ENCODE measurements at places on chromosomes 7 and 10.

- DNase-seq = no peak
These were observed 52.9 kb upstream of the NCAPG2 start for GRCh38 chr7:158757404-158757989.

GRCh38 chr10:123687758-123688157 lies 21.6 kb downstream of the GPR26 start:
- DNase-seq = no peak

DNA sequence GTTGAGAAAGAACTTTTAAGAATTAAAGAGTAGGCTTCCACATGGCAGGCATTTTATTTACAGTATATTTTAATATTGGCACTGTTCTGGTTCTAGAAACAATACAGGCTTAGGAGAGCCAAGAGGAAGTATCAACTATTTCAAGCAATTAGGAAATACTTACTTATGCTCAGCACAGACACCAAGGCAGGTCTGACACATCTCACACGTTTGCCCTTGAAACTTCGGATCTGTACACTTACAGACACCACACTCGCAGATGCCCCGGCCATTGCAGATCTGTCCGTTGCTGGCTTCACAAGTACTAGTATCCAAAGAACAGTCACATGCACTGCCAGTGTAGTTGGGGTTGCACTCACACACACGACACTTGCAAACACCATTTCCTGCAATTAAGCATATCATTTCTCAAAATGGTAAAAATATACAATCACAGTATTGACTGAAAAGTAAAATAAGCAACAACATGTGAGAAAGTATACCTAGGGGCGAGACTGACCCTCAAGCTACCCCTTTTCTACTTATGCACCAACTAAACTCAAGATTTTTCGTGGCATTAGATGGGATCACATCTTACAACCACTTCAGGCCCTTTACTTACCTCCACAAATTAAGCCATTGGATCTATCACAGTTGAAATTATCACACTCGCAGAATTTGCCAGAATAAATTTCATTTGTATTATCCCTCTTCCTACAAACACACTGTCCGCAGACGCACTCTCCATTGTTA lies 46.6 kb downstream of the ITGB1 start:
- no peak for DNase-seq

DNA sequence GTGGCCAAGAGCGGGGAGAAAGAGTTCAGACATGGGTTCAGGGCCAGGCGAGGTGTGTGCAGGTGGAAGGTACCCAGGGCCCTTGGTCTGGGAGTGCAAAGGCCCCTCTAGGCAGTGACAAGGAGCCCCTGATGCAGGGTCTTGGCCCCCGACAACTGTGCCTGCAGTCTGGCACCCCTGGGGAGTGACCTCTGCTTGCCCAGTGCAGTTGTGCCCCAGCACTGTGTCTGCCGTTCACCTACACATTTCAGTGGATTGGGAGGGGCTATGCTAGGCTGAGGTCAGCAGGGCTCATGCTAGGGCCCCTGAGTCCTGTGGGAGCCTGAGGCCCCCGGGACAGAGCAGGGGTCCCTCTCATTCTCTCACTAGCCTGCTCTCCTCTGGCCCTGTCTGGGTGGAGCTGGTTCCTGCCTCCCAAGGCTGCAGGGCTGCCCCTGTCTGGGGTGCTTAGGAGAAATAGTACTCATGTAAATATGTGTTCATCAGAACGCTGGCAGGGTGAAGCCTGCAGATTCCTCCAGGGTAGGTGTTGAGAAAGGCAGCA lies 550.4 kb downstream of the TCERG1L start:
- no peak for DNase-seq

DNA sequence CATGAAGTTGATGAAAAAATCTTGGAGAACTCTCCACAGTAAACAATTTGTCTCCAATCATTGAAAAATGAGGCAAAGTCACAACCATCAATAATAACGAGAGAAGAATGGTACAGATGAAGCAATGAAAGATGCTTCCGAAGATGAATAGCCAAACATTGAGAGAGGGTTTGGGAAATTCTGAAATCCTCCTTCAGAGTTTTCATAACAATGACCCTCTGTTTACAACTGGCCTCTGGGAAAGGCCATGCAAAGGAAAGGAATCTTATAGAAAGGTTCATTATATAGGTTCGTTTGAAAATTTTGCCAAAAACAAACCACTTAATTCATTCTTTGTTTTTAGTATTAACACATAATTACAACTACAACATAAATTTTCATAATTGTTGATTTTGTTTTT lies 166.5 kb downstream of the ABCA13 start:
- DNase-seq = no peak

Data from NCI-H187 treated with DMSO at 0.1 percent for 48 hours (cell line).